Urothelium cell line (cell line): ENCODE measurements at places on chromosomes 12 and 14.

DNA sequence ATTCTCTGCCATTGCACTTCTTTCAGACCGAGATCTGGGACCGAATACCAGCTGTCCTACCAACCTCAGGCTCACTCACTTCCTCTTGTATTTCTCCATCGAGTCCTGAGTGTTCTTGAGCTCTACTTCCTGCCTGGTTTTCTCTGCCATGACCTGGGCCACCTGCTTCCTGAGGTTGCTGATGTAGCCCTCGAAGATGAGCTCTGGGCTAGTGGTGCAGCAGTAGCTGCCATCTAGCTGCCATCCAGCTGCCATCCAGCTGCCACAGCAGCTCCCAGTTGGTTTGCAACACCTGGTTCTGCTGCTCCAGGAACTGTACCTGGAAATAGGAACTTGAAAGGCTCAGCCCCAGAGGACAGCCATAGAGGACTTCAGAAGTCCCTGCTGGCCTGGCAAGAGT lies 15.0 kb upstream of the KRT73 start:
- no peak for DNase-seq

GRCh38 chr14:33800735-33801163 lies 150.1 kb downstream of the EGLN3 start:
- DNase-seq = no peak

- no peak for DNase-seq
Observed at GRCh38 chr12:114030451-114030850, 64.3 kb upstream of the RBM19 start.

DNA sequence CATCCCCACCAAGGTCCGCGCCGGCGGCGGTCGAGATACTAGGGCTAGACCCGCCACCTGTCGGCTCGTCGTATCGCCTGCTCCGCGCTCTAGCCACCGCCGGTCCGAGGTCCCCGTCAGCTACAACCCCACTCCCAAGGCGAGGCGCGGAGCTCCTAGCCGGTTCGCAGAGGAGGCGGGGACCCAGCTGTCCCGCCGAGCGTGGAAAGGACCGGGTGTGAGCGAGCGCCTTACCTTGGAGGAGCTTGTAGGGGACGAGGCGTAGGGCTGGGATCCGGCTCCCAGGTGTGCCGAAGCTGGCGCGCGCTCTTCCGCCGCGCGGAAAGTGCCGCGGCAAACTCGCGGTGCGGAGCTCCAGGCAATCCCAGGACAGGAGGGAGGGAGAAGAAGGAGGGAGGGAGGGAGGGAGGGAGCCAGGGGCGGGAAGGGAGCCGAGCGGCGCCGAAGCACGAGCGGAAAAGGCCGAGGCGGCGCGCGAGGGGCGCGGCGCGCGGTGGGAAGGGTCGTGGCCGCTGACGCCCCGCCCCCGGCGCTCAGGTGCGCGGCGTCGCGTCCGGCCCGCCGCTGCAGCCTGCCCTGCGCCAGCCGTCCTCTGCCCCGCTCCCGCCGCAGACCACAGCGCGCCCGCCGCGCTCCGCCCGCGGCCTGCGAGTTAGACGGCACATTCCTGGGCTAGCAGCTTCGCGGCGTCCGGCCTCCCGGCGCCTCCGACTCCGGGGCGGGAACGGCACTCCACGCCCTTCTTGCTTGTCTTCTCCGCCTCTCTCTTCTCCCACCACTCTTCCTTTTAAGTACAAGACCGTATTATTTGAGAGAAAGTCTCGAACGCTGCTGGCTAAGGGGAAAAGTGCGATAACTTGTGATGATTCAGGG lies at the start of gene PAWR:
Gene PAWR (minus strand): TSS at position 327 of the 873 bp plus-strand sequence. CDS start 720 bp downstream, outside the sequence.
- DNase-seq = peak; percentile 67

- no peak for DNase-seq
Observed at GRCh38 chr12:39401459-39401858, 41.5 kb downstream of the KIF21A start.

GRCh38 chr12:57171668-57172067 lies 24.2 kb upstream of the LRP1-AS start:
- no peak for DNase-seq

DNA sequence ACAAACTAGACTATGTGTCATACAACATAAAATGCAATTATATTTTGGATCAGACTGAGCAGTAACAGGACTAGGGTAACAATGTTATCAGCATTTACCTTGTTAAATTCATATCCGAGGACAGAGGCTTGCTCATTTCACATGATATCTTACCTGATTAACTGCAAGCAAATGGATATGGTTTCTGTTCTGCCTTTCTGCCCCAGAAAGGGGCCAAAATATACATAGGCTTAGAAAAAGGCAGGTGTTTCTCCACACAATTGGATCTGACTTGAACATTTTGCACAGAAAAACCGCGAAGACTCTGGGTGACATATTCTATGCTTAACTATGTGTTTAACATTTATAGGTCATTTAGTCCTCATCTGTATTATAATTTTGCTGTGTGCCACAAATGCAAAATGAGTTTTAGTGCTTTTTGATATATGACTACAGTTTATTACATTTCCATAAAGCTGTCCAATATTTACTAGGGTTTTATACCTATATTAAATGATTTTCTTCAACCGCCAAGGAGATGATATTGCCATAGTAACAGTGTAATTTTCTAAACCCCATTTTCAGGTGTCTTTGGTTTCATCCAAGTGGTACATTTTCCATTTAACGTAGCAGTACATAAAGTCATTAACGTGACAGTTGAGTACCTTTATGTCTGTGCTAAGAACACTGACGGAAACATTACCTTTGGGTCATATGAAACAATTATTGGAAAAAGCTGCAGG lies 249.3 kb upstream of the KRR1 start:
- no peak for DNase-seq

GRCh38 chr14:94173885-94174603 lies at the start of gene PPP4R4:
TSS of gene PPP4R4 (plus strand) at chr14:94174322. CDS start at chr14:94174466, 144 bp downstream.
- peak; percentile 93 for DNase-seq

DNA sequence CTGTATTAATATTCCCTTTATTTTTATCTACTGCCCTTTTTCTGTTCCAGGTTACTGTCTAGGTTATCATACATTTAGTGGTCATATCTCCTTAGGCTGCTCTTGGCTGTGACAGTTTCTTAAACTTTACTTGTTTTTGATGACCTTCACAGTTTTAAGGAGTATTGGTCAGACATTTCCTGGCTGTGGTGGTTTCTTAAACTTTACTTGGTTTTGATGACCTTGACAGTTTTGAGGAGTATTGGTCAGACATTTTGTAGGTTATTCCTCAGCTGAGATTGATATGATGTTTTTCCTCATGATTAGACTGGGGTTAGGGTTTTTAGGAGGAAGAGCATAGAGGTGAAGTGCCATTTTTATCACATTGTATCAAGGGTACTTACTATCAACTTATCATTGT lies 36.4 kb downstream of the CCDC91 start:
- DNase-seq = no peak

GRCh38 chr14:32364941-32365340 lies 35.8 kb downstream of the AKAP6 start:
- DNase-seq = no peak

DNA sequence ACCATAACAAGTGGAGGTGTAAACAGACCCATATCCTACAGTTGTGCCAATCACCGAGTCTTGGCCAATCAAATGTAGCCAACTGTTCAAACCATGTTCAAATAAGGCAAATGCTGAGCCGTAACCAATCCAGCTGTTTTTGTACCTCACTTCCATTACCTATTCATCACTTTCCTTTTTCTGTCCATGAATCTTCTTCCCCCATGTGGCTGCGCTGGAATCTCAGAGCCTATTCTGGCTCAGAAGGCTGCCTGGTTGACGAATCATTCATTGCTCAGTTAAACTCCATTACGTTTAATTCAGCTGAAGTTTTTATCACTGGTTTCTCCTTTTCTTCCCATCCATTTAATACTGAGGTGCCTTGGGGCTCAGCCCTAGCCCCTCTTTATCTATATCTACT lies 71.1 kb downstream of the TBC1D30 start:
- no peak for DNase-seq

DNA sequence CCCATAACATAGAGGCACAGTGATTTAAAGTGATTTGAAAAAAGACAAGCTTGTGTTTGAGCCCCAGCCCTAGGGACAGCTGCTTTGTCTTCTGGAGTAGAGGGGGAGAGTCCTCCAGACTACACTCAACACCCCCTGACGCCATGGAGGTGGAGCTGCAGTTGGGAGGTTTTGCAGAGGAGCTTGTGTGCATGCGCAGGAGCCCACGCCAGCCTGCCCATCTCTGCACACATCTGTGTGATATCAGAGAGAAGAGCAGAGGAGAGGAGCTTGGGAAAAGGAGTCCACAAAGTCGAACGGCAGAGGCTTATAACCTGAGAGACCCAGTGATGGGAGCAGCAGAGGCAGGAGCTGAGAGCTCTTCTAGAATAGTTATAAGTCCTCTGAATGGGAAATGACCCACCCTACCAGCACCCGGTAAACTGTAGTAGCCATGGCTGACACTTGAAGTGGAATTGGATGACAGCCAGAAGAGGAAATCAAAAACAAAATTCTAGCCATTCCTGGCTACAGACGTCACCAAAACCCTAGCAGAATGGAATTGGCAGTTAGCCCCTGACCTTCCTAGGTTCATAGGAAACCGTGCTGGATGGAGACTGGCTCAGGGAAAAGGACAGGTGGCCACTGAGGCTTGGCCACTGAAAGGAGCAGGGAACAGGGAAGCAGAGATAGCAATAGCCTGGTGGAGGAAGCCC lies 185.1 kb upstream of the VASH1 start:
- peak; percentile 55 for DNase-seq

GRCh38 chr14:105171004-105171673 lies 2.6 kb upstream of the JAG2 start:
- no peak for DNase-seq

GRCh38 chr12:99486277-99486676 lies 161.3 kb upstream of the GARIN6 start:
- DNase-seq = no peak

DNA sequence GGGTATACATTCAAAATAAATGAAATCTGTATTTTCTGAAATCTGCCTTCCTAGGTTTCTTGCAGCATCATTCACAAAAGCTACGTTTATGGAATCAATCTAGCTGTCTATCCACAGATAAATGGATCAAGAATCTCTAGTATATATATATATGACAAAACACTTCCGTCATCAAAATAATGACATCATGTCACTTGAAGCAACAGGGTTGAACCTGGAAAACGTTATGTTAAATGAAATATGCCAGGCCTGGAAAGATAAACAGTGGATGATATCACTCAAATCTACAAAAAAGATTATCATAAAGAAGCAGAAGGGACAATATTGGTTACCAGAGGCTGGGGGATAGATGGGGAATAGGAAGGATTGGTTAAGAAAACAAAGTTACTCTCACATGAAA lies 28.6 kb downstream of the ASCL4 start:
- no peak for DNase-seq

DNA sequence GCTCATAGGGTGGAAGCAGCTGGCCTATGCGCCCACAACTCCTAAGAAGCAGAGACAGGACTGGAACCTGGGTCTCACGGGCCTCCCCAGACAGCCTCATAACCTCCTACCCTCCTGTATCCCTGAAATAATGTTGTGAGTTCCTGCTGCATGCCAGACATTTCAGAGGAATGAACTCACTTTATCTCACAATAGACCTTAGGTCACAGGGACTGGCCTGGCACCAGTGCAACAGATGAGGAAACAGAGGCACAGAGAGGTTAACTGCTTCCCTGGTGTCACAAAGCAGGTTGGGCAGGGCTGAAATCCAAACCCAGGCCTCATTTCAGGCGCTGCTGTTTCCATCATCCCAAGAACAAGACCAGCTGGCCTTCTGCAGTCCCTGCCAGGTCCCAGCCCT lies 5.3 kb downstream of the PHETA1 start:
- DNase-seq = peak; percentile 44

DNA sequence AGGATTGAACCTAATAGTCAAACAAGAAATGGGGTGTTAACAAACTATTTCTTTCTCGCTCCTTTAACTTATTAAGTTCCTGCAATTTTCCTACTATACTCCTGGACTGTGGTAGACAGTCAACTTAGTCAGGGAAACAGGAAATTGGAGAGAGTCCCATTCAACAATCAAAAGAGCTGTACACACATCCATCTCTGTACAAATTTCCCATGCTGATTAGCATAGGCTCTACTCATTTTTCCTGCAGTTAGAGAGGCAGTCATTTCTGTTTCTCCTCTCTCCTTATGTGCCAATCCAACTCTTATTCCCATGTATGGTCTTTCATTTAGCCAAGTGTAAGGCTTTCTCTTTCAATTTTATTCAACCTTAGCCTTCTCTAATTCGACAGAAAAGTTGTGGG lies 1168.5 kb upstream of the FLRT2 start:
- DNase-seq = no peak

DNA sequence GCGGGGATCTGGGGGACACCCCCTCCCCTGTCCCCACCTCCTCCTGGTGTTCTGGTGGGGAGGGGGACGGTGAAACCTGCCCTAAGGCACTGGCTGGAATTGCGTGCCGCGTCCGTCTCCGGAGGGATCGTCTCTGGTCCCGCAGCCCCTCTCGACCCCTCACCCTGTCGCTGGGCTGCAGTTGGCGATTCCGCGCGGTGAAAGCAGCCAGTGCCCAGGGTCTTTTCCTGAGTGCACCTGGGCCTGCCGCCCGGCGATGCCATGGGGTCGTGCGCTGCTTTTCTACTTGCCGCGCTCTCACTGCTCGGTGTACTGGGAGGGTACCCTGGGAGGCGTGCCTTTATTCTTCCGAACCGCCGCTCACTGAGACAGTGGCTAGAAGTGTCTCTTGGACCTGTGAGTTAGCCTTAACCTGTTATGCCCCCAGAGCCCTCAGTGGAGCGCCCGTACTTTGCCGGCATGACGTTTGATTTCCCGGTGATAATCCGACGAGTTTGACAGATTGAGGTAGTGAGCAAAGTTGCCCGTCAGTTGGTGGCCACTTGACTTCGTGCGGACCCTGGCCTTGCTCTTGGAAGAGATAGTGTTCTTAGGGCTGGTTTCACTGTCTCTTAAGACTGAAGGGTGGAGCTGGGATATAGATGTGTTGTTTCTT lies 788 bp downstream of the SFSWAP start:
- DNase-seq = no peak

- DNase-seq = peak; percentile 75
Observed at GRCh38 chr12:50764286-50765094, 589 bp downstream of the ATF1 start.

- DNase-seq = peak; percentile 92
Observed at GRCh38 chr12:2198005-2198501, 145.3 kb downstream of the CACNA1C start.

- no peak for DNase-seq
Observed at GRCh38 chr14:69796797-69797500, at the start of gene SLC10A1. TSS of gene SLC10A1 (minus strand) at chr14:69797241. CDS start at chr14:69797155, 86 bp downstream.

- peak; percentile 96 for DNase-seq
Observed at GRCh38 chr14:103847451-103848174, at the start of gene PPP1R13B. TSS of gene PPP1R13B (minus strand) at chr14:103847575. CDS start at chr14:103847307, 268 bp downstream.

DNA sequence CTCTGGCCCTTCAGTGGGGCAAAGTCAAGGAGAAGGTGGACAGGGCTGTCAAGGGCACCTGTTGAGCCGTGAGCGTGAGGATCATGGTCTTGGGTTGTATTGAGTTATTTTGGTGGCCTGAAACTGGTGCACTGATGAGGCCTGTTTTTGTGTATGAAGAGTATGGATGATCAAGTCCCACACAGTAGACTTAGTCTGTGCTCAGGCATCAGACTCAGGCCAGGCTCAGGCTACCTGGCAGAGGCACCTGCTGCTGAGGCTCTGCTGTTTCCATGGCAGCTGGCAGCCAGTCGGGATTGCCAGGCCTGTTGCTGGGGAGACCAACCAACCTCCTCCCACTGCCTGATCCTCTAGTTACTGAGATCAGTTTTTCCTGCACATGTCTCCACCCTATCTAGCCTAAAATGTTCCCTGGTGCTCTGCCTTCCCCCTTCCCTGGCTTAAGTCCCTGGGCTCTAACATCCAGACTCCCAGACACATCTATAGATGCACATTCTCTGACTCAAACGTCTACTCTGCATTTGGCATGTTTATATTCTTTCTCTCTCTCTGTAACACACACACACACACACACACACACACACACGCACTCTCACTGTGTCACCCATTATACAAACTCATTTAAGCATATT lies 5.1 kb downstream of the JPH4 start:
- no peak for DNase-seq

GRCh38 chr14:70982200-70982599 lies 74.9 kb downstream of the PCNX1 start:
- no peak for DNase-seq
